ENCODE measurements at places on chromosomes 2 and 18. TPM values are rescaled to one million over a fixed set of nuclear protein-coding genes. Genes with fewer than 3 reads are reported as not detected.
A peak's percentile ranks its signal among the peaks of the same experiment; 100 is the strongest.

DNA sequence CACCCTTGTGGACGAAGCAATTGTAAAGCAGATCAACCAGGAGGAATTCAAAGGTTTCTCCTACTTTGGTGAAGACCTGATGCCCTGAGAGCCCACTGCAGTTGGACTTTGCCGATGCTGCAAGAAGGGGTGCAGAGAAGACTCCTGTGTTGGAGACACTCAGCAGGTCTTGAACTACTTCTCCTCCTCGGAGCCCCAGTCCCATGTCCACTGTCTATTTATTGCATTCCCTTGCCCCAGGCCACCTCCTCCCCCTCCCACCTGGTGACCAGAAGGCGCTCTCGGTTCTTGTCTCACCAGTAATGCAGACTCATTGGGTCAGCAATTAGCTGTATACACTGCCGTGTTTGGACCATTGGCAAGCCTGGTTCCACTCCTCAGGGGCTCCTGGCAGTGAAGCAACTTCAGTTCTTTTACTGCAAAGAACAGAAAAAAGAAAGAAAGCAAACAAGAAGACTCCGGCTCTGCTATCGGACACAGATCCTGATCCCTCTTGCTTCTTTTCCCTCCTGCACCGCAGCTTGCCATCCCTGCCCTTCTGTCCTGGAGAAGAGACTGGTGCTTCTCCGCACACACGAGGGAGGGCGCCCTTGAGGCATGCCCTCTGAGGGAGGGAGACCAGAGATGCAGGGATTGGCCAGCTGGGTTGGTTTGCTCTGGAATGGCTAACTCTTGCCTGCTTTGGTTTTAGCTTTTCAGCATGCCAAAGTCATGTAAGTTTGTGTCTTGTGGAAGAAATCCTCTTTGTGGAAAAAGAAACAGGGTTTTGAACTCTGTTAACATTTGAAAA lies 112.2 kb upstream of the EPAS1 start:
- DNase-seq: peak; percentile 48

- DNase-seq: peak; percentile 69
Observed at GRCh38 chr2:239157771-239158170, 243.0 kb downstream of the HDAC4 start.

DNA sequence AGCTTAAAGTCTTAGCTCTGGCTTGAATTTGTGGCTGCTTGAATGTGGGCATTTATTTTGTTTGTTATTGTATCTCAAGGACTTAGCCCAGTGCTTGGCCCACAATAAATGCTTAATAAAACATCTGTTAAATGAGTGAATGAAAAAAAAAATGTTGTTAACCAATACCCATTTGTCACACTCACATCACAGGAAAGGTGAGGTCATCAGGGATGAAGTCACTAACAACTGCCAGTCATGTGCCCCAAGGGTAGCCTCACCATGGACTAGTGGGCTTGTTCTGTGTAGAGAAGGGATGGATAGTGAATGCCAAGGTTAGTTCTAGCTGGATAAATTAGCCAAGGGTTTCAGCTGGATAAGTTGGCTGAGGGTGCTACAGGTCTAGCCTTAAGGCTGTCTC lies 3.0 kb downstream of the NRBP1 start:
- DNase-seq: no peak

- no peak for DNase-seq
Observed at GRCh38 chr18:23735021-23735464, 45.8 kb downstream of the LAMA3 start.

GRCh38 chr18:48027401-48027963 lies 97.0 kb upstream of the SMAD2 start:
- no peak for DNase-seq

DNA sequence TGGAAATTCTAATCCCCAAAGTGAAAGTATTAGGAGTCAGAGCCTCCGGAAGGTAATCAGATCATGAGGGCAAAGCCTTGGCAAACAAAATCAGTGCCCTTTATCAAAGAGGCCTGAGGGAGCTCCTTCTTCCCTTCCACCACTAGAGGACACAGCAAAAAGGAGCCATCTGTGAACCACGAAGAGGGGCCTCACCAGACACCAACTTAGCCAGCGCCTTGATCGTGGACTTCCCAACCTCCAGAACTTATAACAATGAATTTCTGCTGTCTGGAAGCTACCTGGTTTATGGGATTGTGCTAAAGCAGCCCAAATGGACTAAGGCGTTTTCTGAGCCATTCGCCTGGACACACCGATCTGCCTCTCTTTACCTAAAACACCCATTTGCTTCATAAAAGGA lies 133.1 kb downstream of the EIPR1 start:
- no peak for DNase-seq

GRCh38 chr2:29114946-29115609 lies at the start of gene CLIP4:
TSS of gene CLIP4 (plus strand) at chr2:29115415. CDS start at chr2:29121389, 5,974 bp downstream.
- DNase-seq: peak; percentile 71

DNA sequence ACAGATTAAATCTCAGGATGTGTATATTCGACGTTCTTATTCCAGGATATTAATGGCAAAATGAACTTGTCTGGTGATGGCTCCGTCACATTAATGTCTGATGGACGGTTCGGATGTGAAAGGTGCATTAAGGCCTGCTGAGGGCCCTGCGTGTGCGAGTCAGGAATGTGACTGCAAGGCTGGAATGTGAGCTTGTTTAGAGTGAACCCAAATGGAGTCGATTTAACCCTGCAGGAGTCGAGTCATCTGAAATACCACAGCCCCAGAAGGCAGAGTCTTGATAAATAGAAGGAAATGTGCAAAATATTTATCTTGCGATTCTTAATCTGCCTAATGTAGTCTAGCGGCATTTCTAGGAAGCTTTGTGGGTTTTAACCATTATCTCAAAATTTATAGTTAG lies 44.3 kb downstream of the RDH14 start:
- no peak for DNase-seq

DNA sequence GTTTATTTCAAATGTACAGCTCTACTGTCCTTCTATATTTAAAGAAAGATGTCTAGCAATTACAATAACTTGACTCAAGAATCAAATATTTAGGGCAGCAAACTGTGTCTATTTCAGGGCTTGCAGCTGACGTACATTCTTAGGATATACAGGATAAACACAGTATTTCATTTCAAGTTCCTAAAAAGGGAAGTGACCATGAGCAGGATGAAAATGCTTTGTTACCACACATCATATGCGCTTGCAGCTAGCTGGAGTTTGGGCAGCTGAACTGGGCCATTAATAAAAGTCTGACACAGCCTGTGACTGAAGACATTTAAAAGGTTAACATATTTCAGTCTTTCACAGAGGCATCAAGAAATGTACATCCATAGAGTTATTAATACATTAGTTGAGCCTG lies 264.6 kb upstream of the TRIB2 start:
- DNase-seq: no peak

SERPINB5 gene
- total RNA-seq: 7.5 TPM

CEP76 gene
- 12.2 TPM for total RNA-seq

Data from type B pancreatic cell (in vitro differentiated cells).